Stimulated activated CD4-positive, alpha-beta T cell treated with anti-CD3 and anti-CD28 coated beads, Interleukin-1b, Interleukin-23, amount 100 ng/mL, for 1 hour (primary cell): ENCODE measurements at places on chromosomes 6 and 20.

DNA sequence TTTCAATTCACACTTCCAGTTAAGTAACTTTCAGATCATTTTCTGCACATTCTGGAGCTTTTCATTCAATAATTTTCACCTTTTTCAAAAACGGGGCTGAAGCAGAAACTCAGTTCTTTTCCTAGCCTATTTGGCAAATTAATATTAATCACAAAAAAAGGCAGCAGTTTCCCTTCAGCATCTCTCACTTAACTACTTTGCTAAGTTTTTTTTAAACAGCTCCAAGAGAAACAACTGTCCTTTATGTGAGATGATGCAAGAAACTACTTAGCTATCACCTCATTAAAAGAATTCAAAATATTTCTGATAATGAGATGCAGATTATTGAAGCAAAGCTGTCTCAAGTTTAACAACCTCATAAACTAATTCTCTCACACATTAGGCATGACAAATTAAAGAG, 11.8 kb downstream of the CASS4 start:
- no peak for DNase-seq

GRCh38 chr20:1938464-1939269, 43.5 kb downstream of the SIRPA start:
- no peak for DNase-seq

- no peak for DNase-seq
Measured at GRCh38 chr6:32950449-32950848, 2.4 kb downstream of the HLA-DMA start.

DNA sequence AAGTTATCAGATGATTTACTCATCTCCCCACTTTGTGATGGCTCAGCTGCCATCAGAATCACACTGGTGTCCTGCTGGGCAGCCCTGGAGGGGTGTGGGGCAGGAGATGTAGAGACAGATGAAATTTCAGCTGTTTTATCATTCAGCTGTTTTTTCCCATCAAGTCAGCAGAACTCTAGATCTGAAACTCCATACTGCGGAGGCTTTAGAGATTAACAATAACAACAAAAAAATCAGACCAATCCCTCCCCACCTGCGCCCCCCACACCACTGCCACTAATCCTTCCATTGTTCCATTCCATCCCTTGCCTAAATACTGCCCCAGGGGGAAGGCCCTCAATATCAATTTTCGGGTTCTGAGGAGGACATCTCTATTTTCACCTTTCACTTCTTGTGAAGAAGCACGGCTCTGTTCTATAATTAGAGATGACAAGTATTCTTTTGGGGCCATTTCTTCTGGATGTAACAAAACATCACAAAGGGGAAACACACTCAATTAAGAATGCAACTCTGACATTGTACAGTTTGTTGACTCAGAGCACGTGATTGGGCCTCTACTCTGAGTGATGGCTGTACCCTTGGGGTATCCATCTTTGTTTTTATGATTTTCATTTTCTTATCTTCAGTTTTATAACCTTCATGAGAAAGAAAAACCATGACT, 396.3 kb downstream of the ZFAND3 start:
- no peak for DNase-seq

DNA sequence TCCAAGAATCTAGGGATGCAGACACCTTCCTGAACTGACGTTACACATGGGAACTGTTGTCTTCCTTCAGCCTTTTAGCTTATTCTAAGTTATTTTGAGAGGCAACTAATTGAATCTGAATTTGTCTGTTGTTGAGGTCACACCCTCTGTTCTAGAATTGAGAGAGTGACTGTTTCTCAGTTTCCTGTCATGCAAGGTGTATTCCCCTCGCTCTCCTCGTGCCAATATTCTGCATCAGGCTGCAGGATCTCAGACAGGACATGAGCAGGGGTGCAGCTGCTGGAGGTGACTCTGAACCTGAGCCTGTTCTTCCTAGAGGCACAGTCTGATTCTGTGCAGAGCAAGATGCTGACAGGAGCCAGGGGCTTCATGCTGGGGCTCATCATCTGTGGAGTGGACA, 52.5 kb downstream of the HLA-DPB1 start:
- no peak for DNase-seq

GRCh38 chr6:166512567-166512966, 73.9 kb downstream of the RAMACL start:
- DNase-seq: no peak

DNA sequence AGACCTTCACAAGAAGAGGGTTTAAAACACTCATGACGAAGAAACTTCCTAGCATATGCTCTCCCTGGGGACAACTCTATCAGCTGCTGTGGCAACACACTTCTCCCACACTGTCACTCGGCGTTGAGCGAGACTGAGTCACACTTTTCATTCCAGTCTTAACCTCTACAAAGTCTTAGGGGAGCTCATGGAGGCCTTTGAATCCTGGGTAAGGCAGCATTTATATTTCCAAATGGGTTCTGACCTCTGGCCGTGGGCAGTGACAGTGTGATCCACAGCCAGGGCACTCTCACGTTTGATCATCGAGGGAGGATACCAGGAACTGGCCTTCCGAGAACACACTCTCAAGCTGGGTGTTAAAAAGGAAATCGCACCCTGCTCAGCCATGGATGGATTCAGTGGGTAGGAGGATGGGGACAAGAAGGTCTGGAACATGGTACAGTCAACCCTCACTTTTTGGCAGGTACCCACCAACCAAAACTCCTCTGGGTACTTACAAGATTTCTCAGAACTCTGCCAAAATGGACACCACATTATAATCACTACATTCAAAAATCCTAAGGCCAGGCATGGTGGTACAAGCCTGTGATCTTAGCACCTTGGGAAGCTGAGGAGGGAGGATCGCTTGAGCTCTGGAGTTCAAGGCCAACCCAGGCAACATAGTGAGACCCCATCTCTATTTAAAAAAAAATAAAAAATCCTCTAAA, 19.6 kb downstream of the RRBP1 start:
- no peak for DNase-seq

- no peak for DNase-seq
Measured at GRCh38 chr6:13465734-13466133, 21.7 kb downstream of the GFOD1 start.

DNA sequence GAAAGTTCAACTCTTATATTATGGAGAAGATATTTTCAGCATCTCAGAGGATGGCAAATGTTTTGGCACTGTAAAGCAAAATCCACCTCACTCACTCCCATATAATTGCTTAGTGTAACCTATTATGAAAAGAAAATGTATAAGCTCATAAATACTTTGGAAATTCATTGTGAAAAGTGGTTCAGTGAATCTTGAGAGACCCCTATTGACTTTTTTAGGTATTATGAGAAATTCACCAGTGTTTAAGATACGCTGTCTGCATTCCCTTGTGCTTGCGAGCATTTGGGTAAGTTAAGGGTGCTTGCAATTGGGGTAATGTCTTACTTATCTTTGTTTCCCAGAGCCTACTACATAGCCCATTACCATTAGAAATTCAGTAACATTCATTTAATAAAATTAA, 66.3 kb upstream of the BMP5 start:
- no peak for DNase-seq

GRCh38 chr6:21847711-21848480, 254.3 kb downstream of the SOX4 start:
- DNase-seq: no peak

GRCh38 chr20:38320221-38320620, 16.3 kb downstream of the BPI start:
- no peak for DNase-seq

GRCh38 chr6:45454008-45454911, 76.5 kb upstream of the SUPT3H start:
- no peak for DNase-seq

GRCh38 chr20:58515233-58516212, at the start of gene APCDD1L:
Gene APCDD1L, minus strand, starts transcription at chr20:58515399. Its CDS starts 692 bp downstream, at chr20:58514707.
- no peak for DNase-seq

- no peak for DNase-seq
Measured at GRCh38 chr20:43408848-43409576, 48.7 kb upstream of the SRSF6 start.

GRCh38 chr20:62603907-62604785, 38.2 kb upstream of the SLCO4A1 start:
- DNase-seq: no peak

GRCh38 chr6:117265410-117266256, at the start of gene VGLL2:
Gene VGLL2, plus strand, starts transcription at chr6:117265558. Its CDS starts 206 bp downstream, at chr6:117265764.
- DNase-seq: no peak

- no peak for DNase-seq
Measured at GRCh38 chr6:70423189-70424134, 10.2 kb downstream of the FAM135A start.

DNA sequence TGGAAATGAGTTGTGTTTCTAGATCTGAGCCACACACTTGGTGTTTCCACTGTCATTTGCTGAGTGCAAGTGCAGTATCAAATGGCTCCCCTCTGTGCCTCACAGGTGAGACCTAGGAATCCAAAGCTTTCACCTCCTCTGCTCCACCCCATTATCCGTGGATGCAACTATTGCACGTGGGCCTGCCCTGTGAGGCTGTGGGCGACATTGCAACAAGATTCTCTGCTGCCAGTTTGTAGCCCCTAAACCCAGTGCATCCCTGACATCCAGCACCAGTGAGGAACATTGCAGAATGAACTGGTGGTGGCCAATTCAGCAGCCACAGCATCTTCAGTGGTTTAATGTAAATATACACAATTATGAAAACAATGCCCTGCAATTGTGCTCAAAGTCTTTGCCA, 115.0 kb upstream of the FOXA2 start:
- no peak for DNase-seq

DNA sequence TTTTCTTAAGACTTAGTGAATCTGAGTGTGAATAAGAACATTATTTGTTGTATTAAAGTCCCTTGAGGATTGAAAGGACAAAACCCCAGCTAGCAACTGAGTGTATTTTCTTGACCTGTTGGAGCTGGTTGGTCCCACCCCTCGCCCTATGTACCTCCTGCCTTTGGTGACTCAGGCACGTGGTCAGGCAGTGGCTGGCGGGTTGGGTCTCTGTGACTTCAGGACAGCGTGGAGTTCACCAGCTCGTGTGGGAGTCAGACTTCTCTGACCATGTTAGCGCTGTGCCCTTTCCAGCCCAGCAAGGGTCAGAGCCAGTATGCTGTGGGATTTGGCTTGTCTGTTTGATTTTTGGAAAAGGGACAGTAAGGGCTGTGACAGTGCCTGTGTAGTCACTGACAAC, 93.7 kb downstream of the SSR1 start:
- no peak for DNase-seq

DNA sequence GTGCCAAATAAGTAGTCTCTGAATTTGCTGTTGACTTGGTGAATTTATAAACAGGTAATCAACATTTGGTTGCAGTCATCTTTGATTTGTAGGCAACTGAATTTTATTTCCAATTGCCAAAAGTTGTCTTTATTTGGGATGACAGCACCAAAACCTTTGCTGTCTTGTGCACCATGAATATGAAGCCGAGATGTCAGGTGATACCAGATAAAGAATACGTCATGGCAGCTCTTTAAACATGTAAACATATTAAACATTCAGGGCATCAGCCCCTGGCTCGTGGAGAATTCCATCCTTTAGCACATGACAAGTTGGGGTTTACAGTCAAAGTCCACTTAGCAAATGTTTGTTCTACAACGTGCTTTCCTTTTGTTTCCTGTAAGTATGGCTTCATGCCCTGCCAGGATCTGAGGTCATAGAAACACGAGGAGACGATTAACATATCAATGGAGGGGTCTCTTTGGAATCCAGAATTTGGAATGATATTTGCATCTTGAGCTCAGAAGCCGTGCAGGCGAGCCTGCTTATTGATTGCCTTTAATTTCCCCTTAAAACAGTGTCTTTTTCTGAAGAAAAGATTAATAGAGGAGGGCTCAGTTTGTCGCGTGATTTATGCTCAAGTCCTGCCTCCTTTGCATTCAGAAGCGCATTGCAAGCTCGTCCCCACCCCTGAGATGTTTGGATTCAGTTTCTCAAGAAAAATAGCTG, 170.2 kb upstream of the ZNF217 start:
- no peak for DNase-seq

- no peak for DNase-seq
Measured at GRCh38 chr6:149964308-149965193, 808 bp downstream of the ULBP1 start.

DNA sequence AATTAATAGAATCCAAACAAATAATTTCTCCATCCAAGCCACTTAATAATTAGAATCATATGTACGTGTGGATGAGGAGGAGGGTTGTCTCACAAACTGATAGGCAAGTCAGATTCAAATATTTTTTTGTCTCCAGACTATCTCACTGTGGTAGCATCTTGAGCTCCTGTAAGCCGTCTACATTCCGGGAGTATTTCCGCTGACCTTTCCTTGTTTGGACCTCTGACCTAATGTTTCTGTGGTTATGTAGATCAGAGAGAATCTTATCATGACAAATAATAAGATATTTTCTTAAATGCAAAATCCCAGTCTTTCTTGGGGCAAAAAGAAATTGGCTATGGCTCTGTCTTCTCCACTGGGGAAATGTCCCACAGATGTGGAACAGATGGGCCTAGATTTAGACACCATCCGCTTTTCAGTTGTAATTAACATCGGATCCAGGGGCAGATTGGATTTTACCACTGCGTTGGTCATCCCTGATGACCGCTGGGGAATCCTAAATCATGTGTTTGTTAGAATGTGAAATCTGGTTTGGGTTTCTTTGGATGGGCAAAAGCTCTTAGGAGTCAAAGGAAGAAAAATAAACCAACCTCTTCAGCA, 197.1 kb upstream of the RIN2 start:
- no peak for DNase-seq

DNA sequence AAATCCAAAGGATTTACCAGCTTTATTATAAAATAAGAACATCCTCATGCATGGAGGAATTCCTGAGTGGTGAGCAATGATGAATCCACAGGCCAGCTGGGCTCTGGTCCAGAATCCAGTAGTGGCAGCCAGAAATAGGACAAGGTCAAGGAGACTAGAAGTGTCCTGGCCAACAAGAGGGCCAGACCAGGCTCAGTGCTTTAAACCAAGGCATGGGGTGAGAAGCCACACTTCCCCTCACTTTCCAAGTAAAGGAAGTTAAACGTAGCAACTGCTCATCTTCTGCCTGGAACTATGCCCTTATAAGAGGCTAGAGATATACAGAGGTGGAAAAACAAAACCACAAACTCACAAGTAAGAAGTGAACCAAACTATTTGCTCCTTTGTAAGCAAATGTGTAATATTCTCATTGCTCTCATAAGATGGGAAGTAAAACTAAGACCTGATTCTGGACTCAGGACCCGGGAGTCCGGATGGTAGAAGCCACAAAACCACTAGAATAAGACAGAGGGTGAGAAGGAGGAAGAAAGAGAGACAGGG, 253.2 kb downstream of the UST start:
- DNase-seq: no peak

DNA sequence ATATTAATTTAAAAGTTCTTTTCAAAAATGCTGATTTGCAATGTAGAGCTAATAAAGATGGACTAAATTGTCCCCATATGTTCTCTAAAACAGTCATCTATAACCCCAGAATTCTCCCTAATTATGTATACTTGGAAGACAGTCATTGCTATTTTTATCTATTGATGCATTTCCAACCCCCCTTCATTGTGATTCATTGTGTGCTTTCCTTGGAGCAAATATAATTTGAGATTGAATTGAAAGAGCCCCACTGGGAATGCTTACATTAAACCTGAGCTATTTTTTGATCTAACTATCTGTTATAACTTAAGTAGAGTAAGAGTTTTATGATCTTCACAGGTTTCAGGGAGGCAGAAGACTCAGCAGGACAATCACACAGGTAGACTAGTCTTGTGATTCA, 73.7 kb upstream of the PTCHD4 start:
- no peak for DNase-seq
